ENCODE measurements at places on chromosomes 5 and 9. TPM values are rescaled to one million over a fixed set of nuclear protein-coding genes. Genes with fewer than 3 reads are reported as not detected.

Gene DEPDC1B
- 36.5 TPM for total RNA-seq

Gene PSD2
- not detected for total RNA-seq

Gene SLC6A18
- total RNA-seq = not detected

Gene KCTD16
- total RNA-seq = not detected

Gene GARIN3
- total RNA-seq = not detected

Gene PRR16
- total RNA-seq = not detected

Gene ANKRD34B
- total RNA-seq = not detected

Gene PCA3
- total RNA-seq = not detected

Gene FAM114A2
- 23.1 TPM for total RNA-seq

Gene IL13
- total RNA-seq = 32.6 TPM

Gene IQGAP2
- total RNA-seq = 72.7 TPM

Gene ECM2
- total RNA-seq = not detected

Gene PCDHA11
- total RNA-seq = not detected

Gene ERAP2
- 135 TPM for total RNA-seq

Gene C8G
- 2.3 TPM for total RNA-seq

Gene C9orf153
- total RNA-seq = 0.25 TPM

Gene C9orf43
- total RNA-seq = 0.45 TPM

Gene ACOT12
- not detected for total RNA-seq

Gene ASS1
- 2.1 TPM for total RNA-seq

Gene APBA1
- 6.2 TPM for total RNA-seq

Gene SLCO6A1
- total RNA-seq = not detected

Gene FGF18
- not detected for total RNA-seq

Gene FIBCD1
- total RNA-seq = not detected

Gene WDR31
- total RNA-seq = 1.5 TPM

Gene SHC3
- not detected for total RNA-seq

Gene ORM2
- not detected for total RNA-seq

Gene PHF24
- total RNA-seq = not detected

Gene PCDHA5
- total RNA-seq = not detected

Gene C7
- not detected for total RNA-seq

Gene PDE6A
- not detected for total RNA-seq

Gene CTNNAL1
- 8.4 TPM for total RNA-seq

Gene DMRTA1
- not detected for total RNA-seq

Gene IRGM
- 3.5 TPM for total RNA-seq

Gene SPATA31D4
- not detected for total RNA-seq

Gene SLC34A3
- not detected for total RNA-seq

Gene TLR4
- 0.11 TPM for total RNA-seq

Gene ABCA1
- total RNA-seq = 0.05 TPM

Gene LCN1
- not detected for total RNA-seq

Gene PLAC8L1
- total RNA-seq = not detected

Gene HTR4
- total RNA-seq = not detected

Gene COL15A1
- total RNA-seq = 0.20 TPM

Gene BRD8
- 62.0 TPM for total RNA-seq

All from T-helper 2 cell treated with Interferon-gamma antibody and Interleukin-4, amounts not matched to agents 100 ng/mL and 5 ng/mL, for 36 hours (primary cell).